ENCODE measurements at places on chromosomes 16 and 17.

GRCh38 chr17:50265690-50266315 is 8.5 kb upstream of the TMEM92 start:
- DNase-seq: no peak

DNA sequence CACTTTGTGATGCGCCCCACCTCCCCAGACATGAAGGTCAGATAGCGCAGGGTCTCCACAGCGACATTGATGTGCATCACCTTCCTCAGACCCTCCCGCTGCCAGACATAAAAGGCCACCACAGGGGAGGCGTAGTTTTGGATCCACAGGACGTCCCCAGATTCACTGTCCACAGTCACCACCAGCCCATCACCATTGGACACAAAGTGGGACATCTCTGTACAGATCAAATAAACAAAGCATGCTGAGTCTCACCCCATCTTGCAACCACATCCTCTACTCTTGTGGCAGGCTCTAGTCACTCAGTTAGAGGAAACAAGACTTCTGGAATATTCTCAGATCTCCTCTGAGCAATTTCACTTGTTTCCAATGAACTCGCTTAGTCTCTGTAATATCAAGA is 46.3 kb upstream of the ICAM2 start:
- no peak for DNase-seq

DNA sequence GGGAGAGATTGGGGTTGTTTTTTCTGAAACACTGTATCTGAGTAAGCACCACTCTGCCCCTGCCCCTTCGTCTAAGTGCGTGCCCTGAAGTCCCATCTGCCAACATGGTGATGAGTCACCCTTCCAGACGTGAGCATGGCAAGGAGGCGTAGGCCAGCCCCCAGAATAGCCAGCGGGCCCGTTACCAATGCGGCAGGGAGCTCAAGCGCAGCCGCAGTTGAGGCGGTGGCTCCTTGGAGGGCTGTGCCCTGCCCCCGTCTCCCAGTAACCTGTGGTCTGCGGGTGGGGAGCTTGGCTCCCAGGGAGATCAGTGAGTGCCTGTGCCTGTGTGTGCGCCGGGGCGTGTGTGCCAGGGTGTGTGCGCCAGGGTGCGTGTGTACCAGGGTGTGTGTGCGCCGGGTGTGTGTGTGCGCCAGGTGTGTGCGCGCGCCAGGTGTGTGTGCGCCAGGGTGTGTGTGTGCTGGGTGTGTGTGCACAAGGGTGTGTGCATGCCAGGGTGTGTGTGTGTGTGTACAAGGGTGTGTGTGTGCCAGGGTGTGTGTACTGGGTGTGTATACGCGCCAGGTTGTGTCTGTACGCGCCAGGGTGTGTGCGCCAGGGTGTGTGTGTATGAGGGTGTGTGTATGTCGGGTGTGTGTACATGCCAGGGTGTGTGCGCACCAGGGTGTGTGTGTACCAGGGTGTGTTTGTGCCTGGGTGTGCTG is 98.6 kb upstream of the CHMP6 start:
- no peak for DNase-seq

GRCh38 chr16:24318680-24319079 is 62.5 kb downstream of the CACNG3 start:
- DNase-seq: no peak

DNA sequence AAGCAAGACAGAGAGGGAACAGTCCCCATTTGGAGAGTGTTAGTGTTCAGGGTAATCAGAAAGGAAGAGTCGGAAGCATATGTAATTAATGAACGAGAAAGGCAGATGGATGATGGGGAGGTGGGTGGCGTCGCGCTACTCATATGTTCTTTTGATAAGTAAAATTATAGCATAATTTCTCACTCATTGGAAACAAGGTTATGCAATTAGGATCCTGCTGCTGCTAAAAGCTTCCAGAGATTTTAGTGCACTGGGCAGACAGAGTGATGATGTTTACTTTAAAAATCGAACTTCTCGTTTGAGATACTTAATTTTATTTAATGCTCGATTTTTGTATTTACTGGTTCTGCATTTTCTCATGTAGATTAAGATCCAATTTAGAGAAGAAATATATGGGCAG is 96.2 kb downstream of the PRKCA start:
- DNase-seq: no peak

GRCh38 chr16:23071196-23072083 is 77.8 kb downstream of the USP31 start:
- no peak for DNase-seq

GRCh38 chr16:23240994-23241393 is 58.4 kb downstream of the SCNN1G start:
- DNase-seq: no peak

DNA sequence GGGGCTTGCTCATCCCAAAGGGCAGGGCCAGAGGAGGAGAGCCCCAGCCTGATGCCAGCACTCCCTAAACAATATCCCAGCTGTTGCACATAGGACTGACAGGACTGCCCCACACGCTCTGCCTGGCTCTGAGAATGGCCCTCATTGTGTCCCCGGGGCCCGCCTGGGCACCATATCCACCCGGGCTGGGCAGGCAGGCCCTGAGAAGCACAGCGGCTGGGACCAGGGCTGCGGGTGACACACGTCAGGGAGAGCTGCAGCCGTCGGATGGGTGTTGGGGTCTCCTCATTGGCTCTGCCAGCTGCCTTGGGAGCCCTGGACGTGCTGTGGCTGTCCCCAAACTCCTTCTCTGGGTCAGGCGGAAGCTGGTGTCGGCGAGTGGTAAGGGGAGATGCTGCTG is 4.2 kb downstream of the BCAR1 start:
- no peak for DNase-seq

DNA sequence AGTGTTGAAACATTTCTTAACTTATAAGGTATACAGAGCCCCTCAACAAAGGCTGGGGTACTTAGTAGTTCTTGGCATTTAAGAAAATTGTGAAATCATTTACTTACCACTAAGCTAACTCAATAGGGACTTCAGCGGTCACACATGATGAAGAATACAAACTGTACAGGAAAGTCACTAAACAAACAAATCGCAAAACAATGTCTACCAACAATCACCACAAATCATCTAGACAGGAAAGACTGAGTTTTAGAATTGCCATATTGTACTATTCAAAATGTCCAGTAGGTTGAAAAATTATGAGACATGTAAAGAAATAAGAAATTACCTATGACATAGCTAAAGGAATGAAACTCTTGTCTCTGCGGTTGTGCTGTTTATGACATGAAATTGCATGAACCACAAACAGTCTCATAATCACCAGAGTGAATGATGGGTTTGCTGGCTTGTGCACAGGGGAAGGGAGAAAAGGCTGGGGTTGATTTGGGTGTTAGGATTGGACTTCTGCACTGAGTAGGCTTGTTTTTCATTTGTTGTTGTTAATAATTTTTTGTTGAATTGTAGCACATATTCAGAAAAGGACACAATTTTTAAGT is 441.1 kb upstream of the MON1B start:
- no peak for DNase-seq

DNA sequence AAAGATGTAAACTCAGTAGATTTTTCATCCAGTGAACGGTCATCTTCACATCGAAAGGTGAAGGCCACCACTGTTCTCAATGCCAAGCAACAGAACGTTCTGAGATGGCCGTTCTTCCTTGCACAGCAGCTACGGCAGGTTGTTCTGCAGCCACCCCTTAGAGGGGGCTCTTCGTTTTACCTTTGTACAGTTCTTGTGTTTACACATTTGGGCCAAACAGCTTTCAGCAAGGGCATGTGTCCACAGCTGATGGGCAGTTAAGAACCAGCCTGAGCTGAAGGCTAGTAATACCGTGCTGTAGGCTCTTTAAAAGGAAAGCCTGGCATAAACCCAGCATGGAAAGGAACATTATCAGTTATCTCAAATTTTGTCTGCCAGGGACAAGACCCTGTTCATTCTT is 15.9 kb downstream of the PLD6 start:
- DNase-seq: no peak

DNA sequence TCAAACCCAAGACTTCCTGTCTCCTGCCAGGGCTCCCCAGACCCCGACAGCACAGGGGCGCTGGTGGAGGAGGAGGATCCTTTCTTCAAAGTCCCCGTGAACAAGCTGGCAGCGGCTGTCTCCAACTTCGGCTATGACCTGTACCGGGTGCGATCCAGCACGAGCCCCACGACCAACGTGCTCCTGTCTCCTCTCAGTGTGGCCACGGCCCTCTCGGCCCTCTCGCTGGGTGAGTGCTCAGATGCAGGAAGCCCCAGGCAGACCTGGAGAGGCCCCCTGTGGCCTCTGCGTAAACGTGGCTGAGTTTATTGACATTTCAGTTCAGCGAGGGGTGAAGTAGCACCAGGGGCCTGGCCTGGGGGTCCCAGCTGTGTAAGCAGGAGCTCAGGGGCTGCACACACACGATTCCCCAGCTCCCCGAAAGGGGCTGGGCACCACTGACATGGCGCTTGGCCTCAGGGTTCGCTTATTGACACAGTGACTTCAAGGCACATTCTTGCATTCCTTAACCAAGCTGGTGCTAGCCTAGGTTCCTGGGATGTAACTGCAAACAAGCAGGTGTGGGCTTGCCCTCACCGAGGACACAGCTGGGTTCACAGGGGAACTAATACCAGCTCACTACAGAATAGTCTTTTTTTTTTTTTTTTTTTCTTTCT is 8.1 kb downstream of the SERPINF1 start:
- no peak for DNase-seq

DNA sequence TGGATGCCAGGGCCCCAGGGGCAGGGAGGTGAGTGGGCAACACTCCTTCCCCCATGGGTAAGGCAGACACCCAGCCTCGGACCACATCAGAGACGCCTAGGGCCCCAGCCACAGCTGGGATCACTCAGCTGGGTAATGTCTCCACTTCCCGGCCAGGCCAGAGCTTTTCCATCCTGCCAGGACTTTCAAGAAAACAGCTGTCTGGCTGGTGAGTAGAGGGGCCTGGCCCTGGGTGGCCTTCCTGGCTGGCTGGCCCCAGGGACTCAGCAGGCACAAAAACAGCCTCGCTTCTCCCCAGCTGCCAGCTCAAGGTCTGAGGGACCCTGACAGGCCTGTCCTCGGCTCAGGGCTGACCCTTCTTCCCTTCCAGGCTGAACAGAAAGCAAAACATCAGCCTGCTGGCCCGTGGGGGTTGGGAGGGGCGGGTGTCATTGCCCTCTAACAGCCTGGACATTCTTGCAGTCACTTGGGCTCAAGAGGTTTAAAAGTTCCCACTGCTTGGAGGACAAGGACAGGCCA is 45.3 kb upstream of the JPH3 start:
- DNase-seq: no peak

DNA sequence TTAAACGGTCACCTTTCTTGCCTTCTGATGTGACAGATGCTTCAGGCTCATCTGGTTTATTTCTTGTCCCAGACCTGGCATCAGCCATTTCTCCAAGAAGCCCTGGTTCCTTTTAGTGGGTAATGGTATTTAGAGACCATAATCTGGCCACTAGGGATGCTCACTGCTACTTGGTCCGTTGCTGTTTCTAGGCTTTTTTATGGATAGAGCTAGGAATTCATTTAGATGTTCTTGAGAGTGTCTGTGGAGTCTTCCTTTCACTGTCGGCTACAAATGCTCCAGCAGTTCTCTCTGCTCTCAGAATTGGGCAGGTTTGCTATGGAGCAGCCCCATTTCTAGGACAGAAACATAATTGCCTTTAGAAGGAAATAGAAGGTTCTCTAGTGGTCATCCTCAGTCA is 214.5 kb downstream of the KATNIP start:
- DNase-seq: no peak

DNA sequence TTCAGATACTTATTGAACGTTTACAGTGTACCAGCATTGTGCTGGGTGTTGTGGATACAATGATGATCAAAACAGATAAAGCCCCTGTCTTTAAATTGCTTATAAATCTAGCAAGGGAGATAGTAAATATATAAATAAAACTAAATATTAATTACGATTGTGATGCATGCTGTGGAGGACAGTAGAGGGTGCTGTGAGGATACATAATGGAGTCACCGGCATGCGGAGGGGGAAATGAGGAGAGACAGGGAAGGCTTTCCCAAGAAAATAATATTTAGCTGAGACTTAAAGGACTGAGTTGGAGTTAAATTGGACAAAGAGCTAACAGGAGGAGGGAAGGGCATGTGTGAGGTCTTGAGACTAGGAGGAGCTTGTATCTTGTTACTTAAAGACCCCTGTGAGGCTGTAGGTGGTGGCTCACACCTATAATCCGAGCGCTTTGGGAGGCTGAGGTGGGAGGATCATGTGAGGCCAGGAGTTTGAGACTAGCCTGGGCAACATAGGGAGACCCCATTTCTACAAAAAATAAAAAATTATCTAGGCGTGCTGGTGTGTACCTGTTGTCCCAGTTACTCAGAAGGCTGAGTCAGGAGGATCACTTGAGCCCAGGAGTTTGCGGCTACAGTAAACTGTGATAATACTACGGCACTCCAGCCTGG is 2.4 kb downstream of the DHRS7B start:
- DNase-seq: no peak

DNA sequence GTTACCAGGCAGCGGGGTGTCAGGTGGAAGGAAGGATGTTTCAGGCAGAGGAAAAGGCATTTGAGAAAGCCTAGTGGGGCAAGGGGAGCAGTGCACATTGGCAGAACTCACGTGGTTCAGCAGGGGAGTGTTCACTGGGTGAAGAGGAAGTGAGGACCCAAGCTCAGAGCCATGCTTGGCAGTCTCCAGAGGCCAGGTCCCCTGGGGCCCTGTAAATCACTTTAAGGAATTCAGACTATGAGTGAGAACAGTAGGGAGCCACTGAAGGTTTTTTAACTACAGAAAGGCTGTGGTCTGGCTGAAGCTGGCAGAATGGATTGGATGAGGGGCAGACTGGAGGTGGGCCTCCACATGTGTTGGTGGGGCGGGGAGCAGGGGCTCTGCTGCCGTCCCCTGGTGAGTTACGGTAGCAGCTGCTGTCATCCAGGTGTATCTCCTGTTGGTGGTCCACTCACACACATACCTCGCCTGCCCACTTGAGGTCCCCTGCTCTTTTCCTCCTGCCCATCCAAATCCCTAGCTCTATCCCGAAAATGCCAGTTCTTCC is 5.1 kb downstream of the CLEC16A start:
- no peak for DNase-seq

- DNase-seq: no peak
These were observed 7.8 kb upstream of the ZNF200 start for GRCh38 chr16:3242709-3243108.

GRCh38 chr17:38728290-38728831 is 1.8 kb upstream of the CISD3 start:
- DNase-seq: peak; percentile 55

- DNase-seq: no peak
These were observed 31.9 kb downstream of the RNF213 start for GRCh38 chr17:80292521-80292971.
